ENCODE measurements at places on chromosomes 11 and 22.

DNA sequence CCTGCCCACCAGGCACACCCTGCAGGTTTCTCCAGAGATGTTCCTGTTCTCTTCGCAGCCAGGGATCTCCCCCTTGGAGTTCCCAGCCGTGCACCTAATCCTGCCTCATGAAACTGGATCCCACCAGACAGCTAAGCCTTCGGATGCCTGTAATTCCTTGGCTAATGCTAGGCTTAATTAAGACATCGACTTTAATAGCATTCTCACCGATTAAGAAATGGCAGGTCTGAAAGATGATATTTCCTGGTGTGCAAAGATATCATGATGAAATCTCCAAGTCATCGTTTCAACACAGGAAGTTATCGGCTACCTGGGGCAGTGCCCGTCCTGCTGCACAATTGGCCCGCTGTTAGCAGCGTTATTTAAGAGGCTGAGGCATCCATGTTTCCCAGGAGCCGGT is 41.5 kb upstream of the CCND1 start:
- no peak for DNase-seq

GRCh38 chr11:2849994-2850770 is 35.4 kb downstream of the CDKN1C start:
- no peak for DNase-seq

- DNase-seq, result no peak
Measured at GRCh38 chr11:131217313-131218310, 152.8 kb upstream of the NTM start.

- DNase-seq, result no peak
Measured at GRCh38 chr11:2473361-2474058, 28.7 kb downstream of the KCNQ1 start.

DNA sequence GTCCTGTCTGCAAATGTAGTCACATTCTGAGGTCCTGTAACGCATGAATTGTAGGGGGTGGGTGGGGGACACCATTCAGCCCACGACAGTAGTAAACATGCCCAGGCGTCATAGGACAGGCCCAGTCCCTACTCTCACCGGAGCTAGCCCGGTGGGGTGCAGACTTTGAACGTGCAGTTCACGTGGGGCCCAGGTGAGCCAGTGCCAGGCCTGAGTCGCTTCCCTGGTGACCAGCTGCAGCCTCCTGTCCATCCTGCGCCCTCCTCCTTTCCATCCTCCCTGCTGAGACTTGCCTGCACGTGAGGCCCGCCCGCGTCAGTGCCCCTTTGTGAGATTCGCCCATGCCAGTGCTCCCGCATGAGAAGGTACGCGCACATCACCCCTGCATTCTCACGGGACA is 116.8 kb downstream of the WNT7B start:
- DNase-seq, result no peak
